COR-L47 (cell line): ENCODE measurements at places on chromosomes 1 and 21.
A peak's percentile ranks its signal among the peaks of the same experiment; 100 is the strongest.

GRCh38 chr21:38488640-38489270, 9.5 kb downstream of the ERG start:
- no peak for DNase-seq

DNA sequence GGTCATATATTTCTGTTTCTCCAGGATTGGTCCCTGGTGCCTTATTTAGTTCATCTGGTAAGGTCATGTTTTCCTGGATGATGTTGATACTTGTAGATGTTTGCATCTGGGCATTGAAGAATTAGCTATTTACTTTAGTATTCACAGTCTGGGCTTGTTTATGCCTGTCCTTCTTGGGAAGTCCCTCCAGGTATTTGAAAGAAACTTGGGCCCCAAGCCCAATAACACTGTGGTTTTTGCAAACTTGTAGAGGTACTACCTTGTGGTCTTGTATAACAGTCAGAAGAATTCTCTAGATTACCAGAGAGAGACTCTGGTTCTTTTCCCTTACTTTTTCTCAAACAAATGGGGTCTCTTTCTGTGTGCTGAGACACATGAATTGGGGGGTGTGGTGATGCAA, 251.4 kb upstream of the B3GALT2 start:
- no peak for DNase-seq

DNA sequence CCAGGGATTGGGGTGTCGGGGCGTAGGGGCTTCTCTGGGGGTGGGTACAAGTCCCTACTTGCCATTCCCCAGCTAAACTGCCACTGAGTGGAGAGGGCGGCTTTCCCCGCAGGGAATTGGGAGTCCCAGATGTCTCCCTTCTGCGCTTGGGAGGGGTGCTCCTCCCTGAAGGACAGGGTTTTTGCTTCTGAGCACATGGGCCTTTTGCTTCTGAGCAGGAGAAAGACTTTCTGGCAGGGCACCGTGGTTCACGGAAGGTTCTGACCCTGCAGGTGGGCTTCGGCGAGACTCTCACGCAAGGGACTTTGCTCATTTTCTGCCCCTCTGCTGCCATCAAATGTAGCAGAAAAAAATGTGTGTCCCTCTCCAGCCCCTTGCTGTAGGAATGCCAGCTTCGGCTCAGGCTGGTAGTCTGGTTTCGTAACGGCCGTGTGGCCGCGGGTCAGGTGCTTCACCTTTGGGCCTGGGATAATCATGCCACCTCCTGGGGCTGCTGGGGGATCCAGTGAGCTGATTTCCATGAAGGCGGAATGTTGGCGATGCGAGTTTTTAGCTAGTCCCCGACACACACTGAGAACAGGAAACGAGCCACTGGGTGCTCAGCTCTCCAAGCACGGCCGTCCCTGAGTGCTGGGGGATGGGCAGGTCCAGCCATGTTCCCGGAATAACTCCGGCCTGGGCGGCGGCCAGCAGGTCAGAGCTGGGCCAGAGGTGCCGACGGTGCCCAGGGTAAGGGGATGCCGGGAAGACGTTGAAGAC, 364.0 kb downstream of the CAMTA1 start:
- DNase-seq, result no peak

DNA sequence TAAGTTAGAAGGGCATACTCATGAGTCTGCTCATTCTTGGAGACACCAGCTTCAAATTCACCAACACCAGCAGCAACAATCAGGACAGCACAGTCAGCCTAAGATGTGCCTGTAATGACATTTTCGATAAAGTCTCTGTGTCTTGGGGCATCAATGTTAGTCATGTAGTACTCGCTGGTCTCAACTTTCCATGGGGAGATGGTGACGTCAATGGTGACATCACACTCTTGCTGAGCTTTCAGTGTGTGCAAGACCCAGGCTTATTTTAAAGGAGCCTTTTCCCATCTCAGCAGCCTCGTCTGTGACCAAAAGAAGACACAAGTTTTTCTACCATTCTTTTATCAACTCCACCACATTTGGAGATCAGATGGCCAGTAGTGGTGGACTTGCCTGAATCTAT, 75.5 kb downstream of the SERINC2 start:
- DNase-seq, result no peak

DNA sequence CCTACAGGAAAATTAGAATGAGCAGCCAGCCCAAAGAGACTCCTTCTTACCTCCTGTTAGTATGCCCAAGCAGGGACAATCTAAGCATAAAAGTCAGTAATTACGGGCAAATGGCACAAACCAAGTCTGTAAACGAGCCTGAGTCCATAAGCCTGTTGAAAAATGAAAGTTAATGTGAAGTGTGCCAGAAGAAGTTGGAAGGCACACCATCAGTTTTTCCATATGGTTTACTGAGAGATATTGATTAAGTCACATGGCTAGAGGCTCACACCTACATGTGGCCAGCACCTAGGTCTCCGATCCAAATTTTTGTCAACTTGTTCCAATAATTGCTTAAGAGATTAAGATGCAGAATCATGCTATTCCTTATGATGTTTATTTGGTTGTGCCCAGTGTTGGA, 242.4 kb upstream of the CSF3R start:
- DNase-seq, result no peak

- no peak for DNase-seq
Observed at GRCh38 chr1:54003249-54003646, 14.7 kb downstream of the LDLRAD1 start.

- DNase-seq, result no peak
Observed at GRCh38 chr1:39675220-39675619, 3.3 kb upstream of the NT5C1A start.

DNA sequence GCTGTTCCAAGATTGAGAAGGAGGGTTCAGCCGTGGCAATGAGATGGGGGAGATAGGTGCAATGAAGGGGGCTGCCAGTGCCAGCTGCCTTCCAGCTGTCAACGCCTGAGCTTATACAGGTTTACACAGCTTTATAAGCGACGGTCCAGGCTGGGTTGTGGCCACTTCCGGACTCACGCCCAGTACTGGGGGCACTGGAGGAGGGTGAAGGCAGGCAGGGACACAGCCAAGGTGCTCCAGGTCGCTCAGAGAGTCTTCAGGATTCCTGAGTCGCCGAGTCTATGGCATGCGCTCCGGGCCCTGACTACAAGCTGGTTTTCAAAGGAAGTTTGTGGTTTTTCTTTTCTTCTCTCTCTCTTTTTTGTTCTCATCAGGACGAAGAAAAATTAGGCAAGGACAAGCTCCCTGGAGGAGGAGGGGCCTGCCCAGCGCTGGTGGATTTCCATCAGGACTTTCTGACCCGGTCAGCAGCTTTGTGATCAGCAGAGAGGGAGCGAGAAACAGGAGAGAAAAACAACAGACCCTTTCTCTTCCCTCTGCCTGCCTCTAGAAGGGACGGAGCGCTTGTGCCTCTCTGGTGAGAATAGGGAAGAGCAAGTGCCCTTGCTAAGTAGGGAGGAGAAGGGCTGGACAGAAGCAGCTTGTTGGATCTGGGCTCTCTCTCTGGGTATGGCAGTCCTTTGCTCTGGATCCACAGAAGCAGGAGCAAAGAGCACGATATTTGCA, at the start of gene MINDY1:
MINDY1 (minus strand) TSS at position 576 of the 726 bp plus-strand sequence. CDS start 4,285 bp downstream, outside the sequence.
- peak; percentile 54 for DNase-seq

- no peak for DNase-seq
Observed at GRCh38 chr1:91850708-91851107, 35.2 kb downstream of the TGFBR3 start.

- no peak for DNase-seq
Observed at GRCh38 chr1:153465811-153466636, 5.6 kb upstream of the S100A7 start.

GRCh38 chr21:28632755-28633408, 359.8 kb downstream of the LTN1 start:
- no peak for DNase-seq

GRCh38 chr1:64405833-64406232, 64.1 kb upstream of the CACHD1 start:
- no peak for DNase-seq

- DNase-seq, result no peak
Observed at GRCh38 chr1:229251185-229251584, 19.7 kb upstream of the RAB4A start.

DNA sequence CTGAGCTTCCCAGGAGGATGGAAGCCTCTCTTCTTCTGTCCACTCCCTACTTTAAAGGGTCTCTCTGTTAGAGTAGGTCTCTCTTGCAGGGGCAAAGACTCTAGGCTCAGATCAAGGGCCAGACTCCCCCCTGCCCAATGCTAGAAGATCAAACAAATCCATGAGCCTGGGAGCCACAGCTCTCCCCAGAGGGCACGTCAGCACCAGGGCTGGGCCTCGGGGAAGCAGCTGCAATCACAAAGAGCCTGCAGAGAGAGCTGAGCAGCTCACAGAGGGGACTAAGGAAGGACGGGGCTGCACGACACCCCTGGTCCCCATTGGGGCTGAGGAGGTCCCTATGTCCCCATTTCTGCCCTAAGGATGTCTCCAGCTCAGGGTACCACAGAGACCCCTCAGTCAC, 3.9 kb downstream of the CNTN2 start:
- DNase-seq, result no peak

GRCh38 chr1:61138921-61139774, 56.8 kb downstream of the NFIA start:
- DNase-seq, result no peak

DNA sequence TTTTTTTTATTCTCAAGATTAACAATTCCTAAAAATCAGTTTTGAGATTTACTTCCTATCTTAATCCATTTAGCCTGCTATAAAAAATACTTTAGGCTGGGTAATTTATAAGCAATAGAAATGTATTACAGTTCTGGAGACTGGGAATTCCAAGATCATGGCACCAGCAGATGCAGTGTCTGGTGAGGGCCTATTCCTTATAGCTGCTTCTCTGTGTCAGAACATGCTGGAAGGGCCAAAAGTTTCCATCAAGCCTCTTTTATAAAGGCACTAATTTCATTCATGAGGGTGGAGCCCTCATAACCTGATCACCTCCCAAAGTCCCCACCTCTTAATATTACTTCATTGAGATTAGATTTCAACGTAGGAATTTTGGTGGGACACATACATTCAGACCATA, 41.7 kb downstream of the RNF2 start:
- DNase-seq, result no peak

DNA sequence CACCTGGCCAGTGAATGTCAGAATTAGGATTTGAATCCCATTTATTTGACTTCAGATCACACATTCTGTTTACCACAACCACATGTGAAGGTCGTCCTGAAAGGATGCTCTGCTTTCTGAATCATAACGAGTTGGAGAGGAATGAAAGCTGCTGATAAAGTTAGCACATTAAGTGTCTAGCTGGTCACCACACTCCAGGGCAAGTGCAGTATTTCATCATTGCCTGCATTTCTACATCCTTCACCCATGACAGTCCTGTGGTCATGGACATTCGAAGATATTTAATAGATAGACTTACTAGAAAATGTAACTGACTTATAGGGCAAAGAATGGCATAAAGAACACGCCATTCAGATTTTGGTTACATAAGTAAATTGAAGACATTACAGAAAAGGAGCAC, 52.7 kb upstream of the ST6GALNAC3 start:
- DNase-seq, result no peak

DNA sequence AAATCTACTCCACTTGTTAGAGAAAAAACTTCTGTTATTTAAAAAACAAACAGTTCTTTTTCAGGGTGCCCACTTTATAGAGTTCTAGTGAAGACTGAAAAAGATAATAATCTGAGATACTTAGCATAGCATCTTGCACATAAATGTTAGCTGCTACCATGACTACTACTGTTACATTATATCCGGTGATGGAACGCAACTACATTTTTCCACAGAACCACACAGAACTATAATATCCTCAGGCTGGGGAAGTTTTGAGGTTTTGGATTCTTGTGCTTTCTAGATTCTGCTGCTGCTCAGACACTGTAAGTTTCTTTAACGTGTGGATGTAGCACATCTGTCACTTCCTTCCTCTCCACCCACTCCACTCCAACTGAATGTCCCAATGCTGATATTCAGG, 110.3 kb downstream of the PTPN14 start:
- DNase-seq, result no peak

GRCh38 chr1:227919906-227920305, 27.8 kb downstream of the WNT9A start:
- DNase-seq, result no peak

DNA sequence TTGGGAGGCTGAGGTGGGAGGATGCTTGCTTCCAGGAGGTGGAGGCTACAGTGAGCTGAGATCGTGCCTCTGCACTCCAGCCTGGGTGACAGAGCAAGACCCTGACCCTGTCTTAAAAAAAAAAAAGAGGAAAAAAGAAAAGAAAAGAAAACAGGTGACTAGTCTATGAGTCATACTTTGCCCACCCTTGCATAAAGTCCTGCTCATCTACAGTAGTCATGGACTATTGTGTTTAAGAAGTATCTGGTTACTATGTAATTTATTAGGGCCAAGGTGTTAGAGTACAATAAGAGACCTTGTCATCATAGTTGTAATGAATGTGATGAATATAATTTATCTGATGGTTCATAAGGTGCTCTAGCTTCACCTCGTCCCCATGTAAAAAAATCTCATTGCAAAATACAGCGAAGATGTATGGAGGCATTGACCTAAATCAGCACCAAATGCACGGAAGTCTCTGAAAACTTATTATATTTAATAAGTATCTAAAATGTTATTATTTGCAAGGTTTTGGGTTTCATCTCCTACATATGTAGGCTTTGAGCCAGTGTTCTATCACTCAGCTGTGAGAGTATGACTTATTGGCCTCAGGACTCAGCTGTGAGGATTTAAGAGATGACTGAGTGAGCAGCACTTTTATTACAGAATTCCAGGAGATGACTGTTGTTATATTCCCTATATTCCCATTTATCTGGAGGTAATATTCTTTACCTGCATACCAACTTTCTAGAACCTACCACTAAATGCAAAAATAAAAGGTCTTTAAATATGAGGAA, 19.9 kb upstream of the KCNJ6 start:
- no peak for DNase-seq

- DNase-seq, result no peak
Observed at GRCh38 chr21:36859744-36860501, 106.5 kb downstream of the HLCS start.

GRCh38 chr1:88061492-88062177, 622.4 kb upstream of the PKN2 start:
- peak; percentile 61 for DNase-seq

DNA sequence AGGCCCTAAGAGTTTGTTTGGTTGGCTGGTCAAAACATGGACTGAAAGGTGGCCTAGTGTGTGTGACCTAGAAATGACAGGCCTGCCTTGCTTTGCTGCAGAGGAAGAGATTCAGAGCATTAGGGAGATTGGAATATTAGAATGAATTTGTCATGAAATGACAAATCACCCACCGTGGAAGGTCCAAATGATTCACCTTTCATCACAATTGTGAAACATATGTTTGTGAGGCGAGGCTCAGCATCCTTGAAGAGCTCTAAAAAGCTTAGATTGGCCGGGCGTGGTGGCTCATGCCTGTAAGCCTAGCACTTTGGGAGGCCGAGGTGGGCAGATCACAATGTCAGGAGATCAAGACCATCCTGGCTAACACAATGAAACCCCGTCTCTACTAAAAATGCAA, 5.5 kb downstream of the LCE1B start:
- no peak for DNase-seq

- no peak for DNase-seq
Observed at GRCh38 chr1:199287206-199287605, 648.4 kb downstream of the PTPRC start.

- no peak for DNase-seq
Observed at GRCh38 chr1:43306688-43307457, 6.1 kb downstream of the TIE1 start.

- DNase-seq, result no peak
Observed at GRCh38 chr1:18417316-18418269, 63.1 kb upstream of the KLHDC7A start.
